Hepatic stellate cell (primary cell): ENCODE measurements at places on chromosomes 7 and 10.

DNA sequence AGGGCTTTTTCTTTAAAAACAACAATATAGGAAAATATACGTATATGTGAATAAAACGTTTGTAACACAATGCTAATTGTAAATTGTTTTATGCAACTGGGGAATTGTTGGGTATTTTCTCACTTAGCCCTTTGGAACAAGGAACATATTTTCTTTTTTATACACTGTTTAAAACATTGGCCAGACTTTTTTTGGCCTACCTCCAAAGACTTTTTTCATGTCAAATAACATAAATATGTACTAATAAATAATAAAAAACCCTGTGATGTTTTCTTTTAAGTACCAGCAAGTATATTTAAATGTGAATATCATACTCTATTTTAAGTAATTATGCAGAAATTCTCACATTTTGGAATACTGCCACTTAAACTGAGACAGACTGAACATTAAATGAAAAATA, 15.7 kb downstream of the TMEM106B start:
- no peak for DNase-seq

DNA sequence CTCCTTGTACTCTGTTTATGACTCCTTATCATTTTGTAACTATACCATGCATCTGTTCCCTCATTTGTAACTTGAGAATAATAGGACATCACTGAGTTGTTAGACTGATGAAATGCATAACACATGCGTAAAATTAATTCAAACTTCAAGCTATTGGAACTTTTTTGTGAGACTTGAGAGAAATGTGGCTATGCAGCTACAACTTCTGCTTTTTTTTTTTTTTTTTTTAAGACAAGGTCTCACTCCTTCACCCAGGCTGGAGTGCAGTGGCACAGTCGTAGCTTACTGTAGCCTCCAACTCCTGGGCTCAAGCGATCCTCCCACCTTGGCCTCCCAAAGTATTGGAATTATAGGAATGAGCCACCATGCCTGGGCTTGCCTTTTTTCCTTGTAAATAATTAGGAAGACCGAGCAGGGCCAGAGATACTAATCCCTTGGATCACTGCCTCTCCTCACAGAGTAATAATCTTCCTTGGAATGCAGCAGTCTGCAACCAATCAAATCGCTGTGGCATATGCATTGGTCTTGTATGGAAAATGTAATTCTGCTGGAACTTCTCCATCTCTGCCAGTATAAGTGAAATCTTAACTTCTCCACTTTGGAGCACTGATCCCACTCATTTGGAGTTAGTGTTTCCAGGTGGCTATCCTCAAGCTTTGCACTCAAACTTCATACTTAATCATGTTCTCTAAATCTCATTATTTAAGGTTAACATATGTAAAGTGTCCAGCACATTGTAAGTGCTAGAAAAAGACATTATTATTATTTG, 2.0 kb upstream of the PANK1 start:
- DNase-seq, result no peak

DNA sequence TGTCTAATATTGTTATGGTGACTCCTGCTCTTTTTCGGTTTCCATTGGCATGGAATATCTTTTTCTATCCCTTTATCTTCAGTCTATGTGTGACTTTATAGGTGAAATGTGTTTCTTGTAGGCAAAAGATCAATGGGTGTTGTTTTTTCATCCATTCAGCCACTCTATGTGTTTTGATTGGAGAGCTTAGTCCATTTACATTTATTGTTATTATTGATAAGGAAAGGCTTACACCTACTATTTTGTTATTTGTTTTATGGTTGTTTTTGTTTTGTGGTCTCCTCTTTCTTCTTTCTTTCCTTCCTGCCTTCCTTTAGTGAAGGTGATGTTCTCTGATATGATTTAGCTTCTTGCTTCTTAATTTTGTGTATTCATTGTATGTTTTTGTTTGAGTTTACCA, 414.3 kb downstream of the ADRA2A start:
- no peak for DNase-seq

GRCh38 chr10:3763852-3764625, 21.0 kb downstream of the KLF6 start:
- DNase-seq, result no peak

DNA sequence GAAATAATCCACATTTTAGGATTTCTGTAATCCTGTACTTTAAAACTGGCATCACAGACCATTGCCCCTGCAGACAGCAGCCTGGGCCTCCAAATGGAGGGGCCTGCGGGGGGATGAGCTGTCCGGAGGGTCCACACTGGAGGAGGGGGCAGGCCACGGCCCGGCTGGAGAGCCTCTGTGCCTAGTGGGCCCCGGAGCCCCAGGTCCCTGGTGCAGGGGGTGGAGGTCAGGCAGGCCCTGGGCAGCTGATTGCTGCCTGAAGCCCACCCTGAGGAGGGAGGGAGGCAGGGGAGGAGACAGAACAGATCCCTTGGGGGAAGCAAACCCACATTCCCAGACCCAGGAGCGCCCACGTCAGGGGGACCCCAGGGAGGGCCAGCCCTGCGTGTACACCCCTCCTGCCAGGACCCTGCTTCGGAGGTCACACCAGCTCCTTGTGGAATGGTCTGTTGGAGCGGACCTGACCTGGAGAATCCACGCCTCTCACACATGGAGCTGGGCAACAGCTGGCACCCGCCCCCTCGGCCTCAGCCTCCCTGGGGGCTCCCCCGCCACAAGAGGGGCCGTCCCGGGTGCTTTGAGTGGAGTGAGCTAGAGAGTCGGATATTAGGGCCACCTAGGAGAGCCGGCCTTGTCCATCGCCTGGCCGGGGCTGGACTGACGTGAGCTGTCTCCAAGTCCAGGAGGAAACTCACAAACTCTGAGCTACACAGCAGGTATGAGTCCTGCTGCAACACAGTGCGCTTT, 12.2 kb upstream of the FAM20C start:
- DNase-seq, result no peak

GRCh38 chr7:150358988-150359621, 9.5 kb upstream of the REPIN1 start:
- no peak for DNase-seq

GRCh38 chr7:5590596-5591277, 167.1 kb upstream of the TNRC18 start:
- DNase-seq, result no peak

DNA sequence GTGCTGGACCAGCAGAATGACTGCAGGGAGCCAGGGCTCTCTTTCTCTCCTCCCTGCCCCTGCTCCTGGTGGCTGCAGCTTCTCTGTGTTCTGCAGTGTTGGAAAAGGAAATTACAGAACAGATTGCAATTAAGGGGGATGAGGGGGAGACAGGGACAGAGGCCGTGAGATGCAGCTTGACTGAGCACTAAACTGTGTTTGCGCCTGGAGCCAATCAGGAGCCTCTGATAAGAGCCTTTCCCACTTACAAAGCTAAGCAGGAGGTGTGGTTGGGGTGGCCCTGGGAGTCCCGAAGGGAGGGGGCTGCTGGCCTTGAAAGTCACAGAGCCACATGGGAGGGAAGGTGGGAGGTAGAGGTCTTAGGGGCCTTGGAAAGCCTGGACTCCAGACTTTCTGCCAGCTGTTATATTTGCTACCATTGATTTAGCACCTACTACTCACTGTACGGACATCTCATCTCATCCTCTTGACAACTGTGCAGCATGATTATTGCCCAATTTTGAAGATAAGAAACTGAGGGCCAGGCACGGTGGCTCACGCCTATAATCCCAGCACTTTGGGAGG, 26.7 kb downstream of the TRIM8 start:
- no peak for DNase-seq

- no peak for DNase-seq
These were observed 133.1 kb downstream of the SH2D4B start for GRCh38 chr10:80670774-80671173.

- no peak for DNase-seq
These were observed 16.1 kb upstream of the TAS2R40 start for GRCh38 chr7:143205560-143206293.

GRCh38 chr10:2858452-2858851, 208.9 kb upstream of the PFKP start:
- no peak for DNase-seq

DNA sequence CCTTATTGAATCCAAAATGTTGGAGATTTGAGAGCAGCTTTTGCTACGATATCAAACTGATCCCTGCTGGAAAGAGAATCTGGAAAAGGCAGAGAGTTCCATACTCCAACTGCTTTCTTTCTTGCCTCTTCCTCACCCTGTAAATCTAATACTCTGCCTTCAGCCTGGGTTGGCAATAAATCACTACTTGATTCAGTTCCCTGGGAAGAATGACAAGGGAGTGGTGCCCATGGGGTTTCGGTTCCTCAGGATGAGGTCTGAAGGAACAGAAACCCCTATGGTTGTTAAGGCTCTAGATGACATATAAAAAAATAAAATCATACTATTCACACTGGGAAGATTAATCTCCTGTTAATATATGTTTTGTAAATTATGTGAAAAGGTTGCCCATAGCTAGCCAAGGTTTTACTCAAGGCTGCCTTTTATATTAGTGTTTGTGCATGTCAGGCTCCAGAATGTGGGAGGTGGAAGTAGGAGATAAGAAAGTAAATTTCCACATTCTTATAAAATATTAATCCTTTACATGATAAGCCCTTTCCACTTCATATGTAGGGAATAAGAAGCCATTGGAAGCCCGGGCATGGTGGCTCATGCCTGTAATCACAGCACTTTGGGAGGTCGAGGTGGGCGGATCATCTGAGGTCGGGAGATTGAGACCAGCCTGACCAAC, 106.2 kb upstream of the CACNA2D1 start:
- no peak for DNase-seq

DNA sequence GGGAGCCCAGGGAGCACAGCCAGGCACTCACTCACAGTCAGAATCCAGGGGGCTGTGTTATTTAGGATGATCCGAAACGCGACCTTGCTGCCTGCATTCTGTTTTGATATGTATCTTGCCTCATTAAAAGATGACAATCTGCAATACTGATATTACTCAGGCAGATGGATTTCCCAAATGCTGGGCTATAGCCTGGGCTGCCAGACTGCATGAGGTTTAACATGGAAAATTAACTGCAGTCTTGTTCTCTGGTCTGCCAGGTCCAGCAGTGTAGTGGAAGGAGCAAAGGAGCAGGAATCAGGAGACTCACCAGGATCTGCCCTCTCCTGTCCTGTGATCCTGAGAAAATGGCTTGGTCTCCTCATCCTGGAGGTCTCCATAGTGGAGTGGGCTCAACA, 258.1 kb downstream of the PAXIP1 start:
- DNase-seq, result no peak

GRCh38 chr10:13100349-13101294, 659 bp downstream of the OPTN start:
- peak; percentile 31 for DNase-seq

DNA sequence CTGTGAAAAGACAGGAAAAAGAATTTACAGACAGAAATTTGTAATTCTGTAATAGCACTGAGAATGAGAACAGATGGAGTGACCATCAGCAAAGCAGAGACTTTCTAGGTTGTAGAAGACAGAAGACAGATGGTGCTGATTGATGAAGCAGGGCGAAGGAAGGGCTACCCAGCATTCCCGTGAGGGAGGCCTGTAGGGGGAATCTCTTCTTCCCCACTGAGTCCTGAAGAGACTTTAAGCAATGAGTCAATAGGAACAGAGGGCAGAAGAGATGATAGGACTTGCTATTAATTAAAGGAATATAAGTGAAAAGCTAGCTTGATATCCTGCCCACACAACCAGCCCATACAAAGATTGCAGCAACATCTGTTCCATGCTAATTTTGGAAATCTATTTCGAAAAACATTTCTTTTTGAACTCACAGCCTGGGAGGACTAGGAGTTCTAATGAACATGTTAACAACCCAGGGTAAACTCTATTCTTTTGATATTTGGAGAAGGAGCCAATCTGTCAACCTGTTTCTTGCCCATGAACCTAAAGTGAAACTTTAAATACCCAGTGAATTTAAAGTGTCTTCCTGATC, 44.1 kb downstream of the RALA start:
- no peak for DNase-seq

- peak; percentile 57 for DNase-seq
These were observed 39.3 kb downstream of the C1GALT1 start for GRCh38 chr7:7221599-7222038.

- no peak for DNase-seq
These were observed 78.3 kb downstream of the OTUD1 start for GRCh38 chr10:23517155-23517554.

DNA sequence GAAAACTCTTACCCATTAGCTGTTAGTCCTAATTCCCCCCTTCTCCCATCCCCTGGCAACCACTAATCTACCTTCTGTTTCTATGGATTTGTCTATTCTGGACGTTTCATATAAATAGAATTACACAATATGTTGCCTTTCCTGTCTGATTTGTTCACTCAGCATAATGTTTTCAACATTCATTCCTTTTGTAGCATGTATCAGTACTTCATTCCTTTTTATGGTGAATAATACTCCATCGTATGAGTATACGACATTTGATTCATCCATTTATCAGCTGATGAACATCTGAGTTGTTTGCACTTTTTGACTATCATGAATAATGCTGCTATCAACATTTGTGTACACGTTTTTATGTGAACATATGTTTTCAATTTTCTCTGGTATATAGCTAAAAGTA, 4.4 kb upstream of the FRAT1 start:
- no peak for DNase-seq

DNA sequence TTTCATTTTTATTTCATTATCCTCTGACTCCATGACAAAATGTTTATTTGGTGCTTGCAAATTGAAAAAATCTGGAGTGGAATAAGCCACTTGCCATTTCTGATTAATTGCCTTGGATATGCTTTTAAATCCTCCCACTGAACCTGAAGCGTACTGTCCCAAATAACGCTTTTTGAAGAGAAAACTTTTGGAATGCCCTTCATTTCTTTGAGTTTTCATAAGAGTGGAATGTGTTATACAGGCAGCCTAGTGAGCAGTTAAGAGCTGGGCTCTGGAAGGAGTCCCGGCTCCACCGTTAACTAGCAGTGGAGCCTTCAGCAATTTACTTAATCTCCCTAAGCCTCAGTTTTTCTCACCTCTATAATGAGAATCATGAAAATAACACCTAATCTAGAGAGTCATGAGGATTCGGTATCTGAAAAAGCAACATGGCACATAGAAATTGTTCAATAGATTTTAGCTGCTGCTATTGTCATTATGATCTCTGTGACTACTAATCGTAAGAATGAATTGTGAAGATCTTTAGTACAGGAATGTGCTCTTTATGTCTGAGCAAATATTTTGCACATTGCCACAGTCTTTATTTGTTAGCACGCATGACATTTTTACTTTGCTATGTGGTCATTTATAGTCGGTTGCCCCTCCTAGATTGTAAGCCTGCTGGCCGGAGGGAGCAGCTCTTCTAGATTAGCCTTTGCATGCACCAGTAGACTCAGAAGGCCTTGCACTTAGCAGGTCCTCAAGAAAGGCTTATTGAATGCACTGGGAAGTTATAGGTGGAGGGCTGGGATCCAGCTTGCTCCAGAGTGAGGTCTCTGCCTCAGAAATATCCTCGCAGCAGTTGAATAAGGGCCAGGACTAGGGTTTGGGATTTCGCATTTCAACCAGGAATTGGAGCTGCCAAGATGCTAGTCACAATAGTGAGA, 59.4 kb downstream of the PLCE1 start:
- DNase-seq, result no peak

DNA sequence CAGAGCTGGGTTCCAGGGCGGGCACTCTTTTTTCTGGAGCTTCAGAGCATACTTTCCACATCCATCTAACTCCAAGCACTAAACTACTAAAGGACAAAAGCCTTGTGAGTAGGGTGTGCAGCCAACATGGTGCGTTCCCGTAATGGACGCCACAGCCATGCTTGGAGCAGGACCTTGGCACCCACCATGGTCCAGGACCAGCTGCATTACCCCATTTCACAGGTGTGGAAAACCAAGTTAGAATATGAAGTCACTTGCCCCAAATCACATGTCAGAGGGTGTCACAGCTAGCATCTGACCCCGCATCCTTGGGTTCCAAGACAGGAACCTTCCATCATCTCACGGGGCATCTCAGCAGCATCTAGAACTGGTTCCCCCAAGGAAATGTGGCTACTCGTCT, 112.4 kb downstream of the SMURF1 start:
- no peak for DNase-seq

- peak; percentile 87 for DNase-seq
These were observed 7.1 kb upstream of the AMZ1 start for GRCh38 chr7:2680792-2681490.
